ENCODE measurements at places on chromosomes 3 and 15.
A peak's percentile ranks its signal among the peaks of the same experiment; 100 is the strongest.

- no peak for DNase-seq
Measured at GRCh38 chr3:126521122-126521891, 2.6 kb upstream of the CHST13 start.

GRCh38 chr3:177410730-177411129 is 213.4 kb upstream of the TBL1XR1 start:
- DNase-seq: no peak

- peak; percentile 3 for DNase-seq
Measured at GRCh38 chr3:171049861-171050444, 23.4 kb upstream of the SLC2A2 start.

GRCh38 chr3:87435926-87436620 is 159.7 kb upstream of the POU1F1 start:
- no peak for DNase-seq

DNA sequence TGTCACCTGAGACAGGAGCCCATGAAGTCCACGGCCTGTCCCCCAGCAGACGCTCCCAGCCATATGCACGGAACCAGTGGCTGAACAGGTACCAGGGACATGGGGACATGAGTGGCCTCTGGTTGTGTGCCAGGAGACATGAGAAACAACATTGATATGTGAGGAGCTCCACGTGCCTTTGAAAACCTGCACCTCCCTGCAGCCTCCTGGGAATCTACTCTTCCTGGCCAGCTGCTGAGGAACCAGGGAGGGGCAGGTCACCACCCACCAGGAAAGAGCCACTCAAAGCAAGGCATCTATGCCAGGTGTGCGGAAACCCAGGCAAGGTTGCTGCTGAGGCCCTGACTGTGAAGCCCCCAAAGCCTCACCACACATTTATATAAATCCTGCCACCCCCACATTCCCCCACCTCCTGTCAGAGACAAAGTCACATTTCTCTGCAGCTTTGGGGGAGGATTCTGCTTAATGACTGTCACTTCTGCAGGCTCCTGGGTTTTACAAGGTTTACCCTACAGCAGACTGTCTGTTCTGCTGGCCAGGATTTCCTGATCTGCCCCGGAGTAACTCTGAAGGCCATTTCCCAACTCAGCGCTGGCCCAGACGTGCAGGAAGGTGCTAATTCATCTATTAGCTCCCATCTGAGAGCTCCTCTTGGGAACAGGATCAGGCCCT is 110.8 kb downstream of the ADCY5 start:
- DNase-seq: no peak

- no peak for DNase-seq
Measured at GRCh38 chr3:32256206-32256605, 17.7 kb downstream of the CMTM8 start.

GRCh38 chr3:87088993-87089841 is 98.3 kb upstream of the VGLL3 start:
- no peak for DNase-seq

DNA sequence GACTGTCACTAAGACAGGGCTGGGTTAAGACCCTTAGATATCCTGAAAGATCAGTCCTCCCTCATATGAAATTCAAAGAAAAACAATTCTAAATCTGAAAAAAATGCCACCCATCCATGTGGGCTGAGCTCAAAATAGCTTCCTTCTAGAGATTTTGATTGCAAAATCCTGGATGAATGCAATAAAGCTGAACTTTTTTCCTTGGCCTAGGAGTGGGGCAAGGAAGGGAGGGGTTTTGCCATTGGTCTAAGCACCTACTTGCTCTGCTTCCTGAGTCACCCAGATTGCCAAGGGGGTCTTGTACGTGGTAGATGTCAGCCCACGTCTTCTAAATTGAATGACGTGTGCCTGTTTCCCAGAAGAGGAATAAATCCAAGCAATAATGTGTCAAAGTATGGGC is 15.3 kb upstream of the SMAD3 start:
- no peak for DNase-seq

DNA sequence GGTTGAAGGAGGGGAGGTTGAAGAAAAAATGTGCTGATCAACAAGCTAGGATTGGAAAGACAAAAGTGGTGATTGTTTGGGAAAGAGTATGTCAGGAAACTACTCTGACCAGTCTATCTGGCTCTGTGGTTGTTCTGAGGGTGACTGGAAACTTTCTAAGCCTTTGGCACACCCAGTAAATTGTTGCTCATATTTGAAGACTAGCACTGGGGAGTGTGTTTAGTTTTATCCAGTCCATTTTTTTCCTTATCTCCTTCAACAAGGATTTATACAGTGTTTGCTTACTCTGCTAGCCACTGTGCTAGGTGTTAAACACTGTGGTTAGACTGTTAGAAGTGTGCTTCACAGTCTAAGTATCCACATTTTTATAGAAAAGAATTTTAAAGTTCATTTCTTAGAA is 28.8 kb downstream of the PPM1L start:
- DNase-seq: no peak

DNA sequence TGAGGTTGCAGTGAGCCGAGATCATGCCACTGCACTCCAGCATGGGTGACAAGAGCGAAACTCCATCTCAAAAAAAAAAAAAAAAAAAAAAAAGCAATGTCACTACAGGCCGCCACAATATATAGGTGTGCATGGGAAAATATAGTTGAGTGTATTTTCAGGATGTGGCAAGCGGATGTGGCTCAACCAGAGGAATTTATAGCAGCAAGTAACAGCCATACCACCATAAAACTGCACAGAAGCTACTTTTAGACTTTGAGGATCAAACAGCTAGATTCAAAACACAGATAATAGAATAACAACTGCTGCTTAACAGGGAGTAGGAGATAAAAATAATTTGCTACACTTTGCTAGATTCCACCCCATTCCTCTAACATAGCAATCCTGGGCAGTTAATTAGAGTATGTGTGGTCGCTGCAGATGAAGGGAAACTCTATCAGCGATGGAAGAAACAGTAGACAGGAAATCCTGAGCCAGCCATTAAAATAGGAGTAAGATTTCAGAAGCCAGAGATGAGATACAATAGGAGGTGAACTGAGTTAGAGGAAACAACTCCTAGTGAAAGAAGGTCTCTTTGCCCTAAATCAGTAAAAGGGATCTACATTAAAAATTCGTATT is 318.7 kb upstream of the STT3B start:
- no peak for DNase-seq

DNA sequence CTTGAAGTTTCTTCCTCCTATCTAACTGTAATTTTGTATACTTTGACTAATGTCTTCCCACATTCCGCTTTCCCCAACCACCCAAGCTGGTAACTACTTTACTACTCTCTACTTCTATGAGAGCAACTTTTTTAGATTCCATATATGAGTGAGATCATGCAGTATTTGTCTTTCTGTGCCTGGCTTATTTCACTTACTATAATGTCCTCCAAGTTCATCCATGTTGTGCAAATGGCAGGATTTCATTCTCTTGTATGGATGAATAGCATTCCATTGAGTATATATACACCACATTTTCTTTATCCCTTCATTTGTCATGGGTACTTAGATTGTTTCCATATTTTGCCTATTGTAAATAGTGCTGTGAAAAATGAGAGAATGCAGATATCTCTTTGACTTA is 78.5 kb upstream of the CCNL1 start:
- DNase-seq: no peak

DNA sequence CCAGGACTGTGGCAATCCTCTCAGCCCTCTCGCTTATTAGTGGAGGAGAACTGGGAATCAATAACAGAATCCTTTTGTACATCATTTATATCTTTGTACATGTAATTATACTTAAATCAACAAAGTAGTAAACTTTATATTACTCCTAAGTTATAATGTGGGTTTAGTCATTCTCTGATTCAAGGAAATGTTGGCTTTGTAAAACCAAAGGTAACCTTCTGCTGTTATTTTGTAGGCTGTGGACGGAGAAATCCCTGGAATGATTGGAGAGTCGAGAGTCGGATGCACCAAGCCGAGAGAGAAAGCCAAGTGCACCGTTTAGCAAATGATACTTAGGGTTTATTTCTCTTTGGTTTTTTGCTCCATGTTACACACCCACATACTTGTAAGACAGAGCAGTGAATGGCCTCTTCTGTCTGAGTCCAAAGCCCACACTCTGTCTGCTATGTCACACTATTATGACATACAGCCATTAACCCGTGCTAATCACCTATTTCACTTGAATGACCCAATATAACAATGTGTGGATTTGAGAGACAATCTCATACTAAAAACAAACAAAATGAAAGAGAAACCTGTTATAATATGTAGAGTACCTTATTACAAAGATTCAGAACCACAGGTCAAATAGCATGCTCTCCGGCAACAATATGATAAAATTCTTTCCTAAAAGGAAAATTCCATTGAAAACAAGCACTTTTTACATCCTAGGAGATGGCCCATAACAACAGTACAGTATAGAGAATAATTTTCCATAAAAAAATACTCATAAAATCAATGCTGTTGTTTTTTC is 72.2 kb downstream of the MECOM start:
- no peak for DNase-seq

- no peak for DNase-seq
Measured at GRCh38 chr15:33242669-33243191, 48.2 kb upstream of the FMN1 start.

- no peak for DNase-seq
Measured at GRCh38 chr3:143124601-143125520, 5.3 kb downstream of the CHST2 start.

- DNase-seq: no peak
Measured at GRCh38 chr3:190738636-190739155, 123.8 kb downstream of the GMNC start.

DNA sequence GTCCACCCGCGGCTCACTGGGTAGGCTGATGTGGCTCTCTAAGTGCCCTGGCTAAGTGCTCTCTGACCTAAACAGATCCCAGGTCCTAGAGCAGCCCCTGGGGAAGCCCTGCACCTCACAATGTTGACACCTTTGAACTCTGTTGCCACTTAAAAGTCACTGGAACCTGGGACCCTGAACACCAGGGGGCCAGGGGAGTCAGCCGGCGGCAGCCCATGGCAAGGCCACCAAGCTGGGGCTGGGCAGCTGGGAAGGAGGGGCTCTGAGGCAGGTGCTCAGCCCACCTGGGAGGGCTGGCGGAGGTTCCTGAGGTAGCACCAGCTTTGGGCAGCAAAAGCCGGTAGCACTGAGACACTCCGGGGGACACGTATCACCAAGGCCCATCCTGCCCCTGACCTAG is 129.0 kb downstream of the CHSY1 start:
- no peak for DNase-seq

DNA sequence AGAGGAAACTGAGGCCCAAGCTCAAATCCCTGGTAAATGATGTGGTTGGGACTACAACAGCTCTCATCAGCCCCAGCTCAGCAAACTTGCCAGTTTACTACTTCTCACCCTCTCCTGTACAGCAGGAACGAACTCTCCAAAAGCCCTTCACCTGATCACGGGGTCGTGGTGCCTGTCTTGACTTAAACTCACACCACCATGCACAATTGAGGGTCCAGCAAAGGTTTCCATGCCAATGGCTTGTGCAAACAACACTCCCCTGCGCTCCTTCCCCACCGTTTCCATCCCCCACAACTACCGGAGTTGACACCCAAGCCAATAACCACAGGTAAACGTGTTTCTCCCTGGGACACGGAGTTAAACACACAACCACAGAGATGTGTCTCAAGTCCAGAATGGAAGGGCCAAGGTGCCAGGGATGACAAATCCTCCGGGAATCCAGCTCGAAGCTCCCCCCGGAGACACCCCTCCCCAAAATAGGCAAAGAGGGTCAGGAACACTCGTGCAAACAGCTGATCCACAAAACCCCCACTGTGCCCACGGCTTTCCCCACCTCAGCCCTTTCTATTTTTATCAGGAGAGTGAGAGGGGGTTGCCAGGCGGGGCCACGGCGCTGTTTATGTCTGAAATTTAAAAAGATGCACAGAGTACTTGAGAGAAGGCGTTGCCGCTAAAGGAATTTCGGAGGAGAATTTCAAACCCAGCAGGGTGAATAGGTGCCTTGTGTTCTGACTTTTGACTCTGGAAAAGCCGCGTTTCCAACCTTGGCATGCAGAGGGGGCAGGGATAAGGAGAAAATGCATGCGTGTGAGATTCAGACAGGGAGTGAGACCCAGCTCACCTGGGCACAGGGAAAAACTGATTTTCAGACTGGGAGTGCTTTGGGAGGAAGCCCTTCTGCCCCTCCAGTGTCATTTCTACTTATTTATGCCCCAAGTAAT is 10.6 kb upstream of the ACAN start:
- DNase-seq: no peak

GRCh38 chr3:13077431-13078162 is 4.4 kb upstream of the IQSEC1 start:
- DNase-seq: no peak

DNA sequence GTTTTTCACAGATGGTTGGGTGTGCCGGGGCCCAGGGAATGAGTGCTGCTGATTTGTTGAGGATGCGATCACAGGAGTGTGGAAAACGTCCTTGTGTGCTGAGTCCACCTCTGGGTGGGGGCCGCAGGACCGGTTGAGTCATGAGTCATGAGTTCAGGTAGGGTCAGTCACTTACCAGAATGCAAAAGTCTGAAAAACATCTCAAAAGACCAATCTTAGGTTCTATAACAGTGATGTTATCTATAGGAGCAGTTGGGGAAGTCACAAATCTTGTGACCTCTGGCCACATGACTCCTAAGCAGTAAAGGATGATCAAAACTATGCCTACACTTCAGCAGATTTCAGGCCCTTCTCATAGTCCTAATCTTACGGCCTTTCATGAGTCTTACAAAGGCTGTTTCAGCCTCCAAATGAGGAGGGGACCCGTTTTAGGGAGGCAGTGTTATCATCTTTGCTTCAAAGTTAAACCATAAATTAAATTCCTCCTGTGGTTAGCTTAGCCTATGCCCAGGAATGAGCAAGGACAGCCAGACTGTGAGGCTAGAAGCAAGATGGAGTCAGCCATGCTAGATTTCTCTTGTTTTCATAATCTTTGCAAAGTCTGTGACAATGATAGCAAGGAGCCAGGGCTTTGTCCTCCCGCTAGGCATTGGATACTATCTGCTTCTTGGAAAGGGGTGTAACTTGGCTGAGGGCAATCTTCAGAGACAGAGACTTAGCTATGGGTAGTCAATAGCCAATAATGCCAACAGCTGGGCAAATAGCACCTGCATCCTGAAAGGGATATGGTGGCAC is 30.6 kb upstream of the PIAS1 start:
- no peak for DNase-seq

Data from stimulated activated CD8-positive, alpha-beta memory T cell treated with anti-CD3 and anti-CD28 coated beads, Interleukin-2, amount 100 ng/mL, for 48 hours (primary cell).